Large intestine (tissue), 12 donors: ENCODE measurements at places on chromosomes 2 and 18.

DNA sequence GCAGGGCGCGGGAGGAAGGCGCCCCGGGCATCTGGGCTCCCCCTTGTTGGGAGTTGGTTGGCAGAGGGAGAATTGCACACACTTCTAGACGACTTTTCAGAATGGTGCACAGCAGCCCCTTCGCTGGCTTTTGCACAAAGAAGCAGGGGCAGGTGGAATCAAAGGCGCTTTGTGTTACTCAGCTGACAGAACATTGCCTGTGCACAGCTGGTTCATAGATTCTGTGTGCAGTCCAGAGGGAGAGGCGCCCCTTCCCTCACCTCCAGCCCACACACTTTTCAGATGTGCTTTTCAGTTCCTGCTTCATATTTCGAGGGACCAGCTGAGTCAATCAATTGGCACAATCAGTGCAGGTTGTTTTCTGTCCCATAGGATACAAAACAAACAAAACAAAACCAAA, 348.4 kb upstream of the RAB12 start:
- no peaks in the 10 kb centered on the region for H3K36me3 ChIP-seq
- no peak overlapping the region for H3K27ac ChIP-seq
- no peak overlapping the region for H3K4me3 ChIP-seq
- no peaks in the 10 kb centered on the region for H3K27me3 ChIP-seq
- H3K4me1 ChIP-seq: no peaks in the 10 kb centered on the region

DNA sequence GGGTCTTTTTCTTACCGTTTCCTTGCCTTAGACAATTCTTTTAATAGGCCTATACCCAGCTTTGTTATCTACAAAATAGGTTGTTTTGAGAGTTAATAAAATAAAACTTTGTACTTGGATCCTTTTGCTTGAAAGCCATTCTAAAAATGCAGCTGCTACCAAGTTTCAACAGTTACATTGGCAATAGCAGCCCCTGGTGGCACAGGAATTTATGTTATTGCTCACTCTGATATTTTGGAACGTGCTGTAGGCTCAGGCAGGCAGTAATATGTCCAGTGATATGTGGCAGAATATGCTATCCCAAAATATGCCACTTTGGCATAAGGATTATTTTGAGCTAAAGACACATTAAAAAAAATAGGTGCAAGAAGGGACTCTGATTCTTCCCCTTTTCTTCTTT, 6.7 kb upstream of the COMMD1 start:
- H3K4me1 ChIP-seq: no peaks in the 10 kb centered on the region
- H3K27me3 ChIP-seq: no peaks in the 10 kb centered on the region
- H3K27ac ChIP-seq: no peak overlapping the region
- no peaks in the 10 kb centered on the region for H3K36me3 ChIP-seq
- no peak overlapping the region for H3K4me3 ChIP-seq
- no peak for DNase-seq

DNA sequence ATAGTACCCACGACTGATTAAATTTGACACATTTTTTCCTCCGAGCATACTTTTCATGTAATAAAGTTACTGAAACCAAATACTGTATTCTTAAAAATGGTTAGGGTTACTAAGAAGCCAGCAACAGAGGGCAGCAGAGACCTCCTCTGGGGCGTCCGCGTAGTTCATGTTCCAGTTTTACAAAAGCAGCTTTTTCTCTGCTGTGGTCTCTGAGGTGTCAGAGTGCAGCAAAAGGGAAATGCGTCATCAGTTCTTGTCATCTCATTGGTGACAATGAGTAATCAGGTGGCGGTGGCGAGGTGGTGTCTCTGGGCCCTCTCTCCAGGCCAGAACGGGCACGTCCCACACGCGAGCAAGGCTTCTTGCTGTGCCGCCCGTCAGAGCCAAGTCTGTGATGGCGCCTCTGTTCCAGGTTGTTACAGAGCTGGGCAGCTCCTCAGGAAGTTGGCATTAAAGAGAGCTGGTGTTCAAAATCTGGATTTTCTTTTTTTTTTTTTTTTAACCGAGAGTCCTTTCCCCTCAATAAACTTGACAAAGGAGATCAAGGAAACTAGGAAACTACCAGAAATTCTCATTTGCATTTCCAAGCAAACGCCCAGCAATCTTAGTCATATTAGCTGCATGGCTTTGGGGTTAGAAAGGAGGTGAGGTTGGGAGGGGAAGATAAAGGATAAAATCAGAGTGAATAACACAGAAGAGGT, 98.6 kb upstream of the BZW1 start:
- no peaks in the 10 kb centered on the region for H3K36me3 ChIP-seq
- H3K27me3 ChIP-seq: no peaks in the 10 kb centered on the region
- no peaks in the 10 kb centered on the region for H3K4me1 ChIP-seq
- DNase-seq: peak; percentile 92

DNA sequence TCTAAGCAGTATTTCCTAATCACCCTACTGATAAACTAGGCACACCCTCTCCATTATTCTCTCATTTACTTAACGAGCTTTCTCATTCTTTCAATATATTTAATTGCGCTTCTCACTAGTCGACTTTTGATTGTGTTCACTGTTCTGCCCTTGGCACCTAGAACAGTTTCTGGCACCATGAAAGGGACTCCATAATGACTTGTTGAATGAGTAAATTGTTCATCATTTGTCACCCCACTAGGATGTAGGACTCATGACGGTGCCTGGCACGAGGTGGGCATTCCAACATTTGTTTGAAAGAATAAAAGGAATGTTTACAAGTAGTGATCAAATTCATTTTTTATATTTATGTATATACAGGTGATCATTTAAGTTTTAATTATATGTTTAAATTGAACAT, 123.7 kb downstream of the DIS3L2 start:
- no peak overlapping the region for H3K27ac ChIP-seq
- no peaks in the 10 kb centered on the region for H3K4me1 ChIP-seq
- DNase-seq: no peak
- H3K36me3 ChIP-seq: peaks cover 8% of the 10 kb centered on the region
- H3K4me3 ChIP-seq: no peak overlapping the region

DNA sequence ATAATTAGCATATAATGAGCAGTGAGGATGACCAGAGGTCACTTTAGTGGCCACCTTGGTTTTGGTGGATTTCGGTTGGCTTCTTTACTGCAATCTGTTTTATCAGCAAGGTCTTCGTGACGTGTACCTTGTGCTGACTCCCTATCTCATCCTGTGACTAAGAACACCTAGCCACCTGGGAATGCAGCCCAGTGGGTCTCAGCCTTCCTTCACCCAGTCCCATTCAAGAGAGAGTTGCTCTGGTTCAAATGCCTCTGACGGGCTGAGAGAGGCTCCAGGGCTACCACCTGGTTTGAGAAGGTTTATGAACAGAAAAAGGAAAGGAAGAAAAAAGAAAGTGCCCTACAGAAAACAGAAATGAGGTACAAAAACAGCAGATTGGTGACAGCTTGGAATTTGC, 738.7 kb downstream of the SOCS6 start:
- no peaks in the 10 kb centered on the region for H3K36me3 ChIP-seq
- no peak overlapping the region for H3K4me3 ChIP-seq
- no peak overlapping the region for H3K27ac ChIP-seq

DNA sequence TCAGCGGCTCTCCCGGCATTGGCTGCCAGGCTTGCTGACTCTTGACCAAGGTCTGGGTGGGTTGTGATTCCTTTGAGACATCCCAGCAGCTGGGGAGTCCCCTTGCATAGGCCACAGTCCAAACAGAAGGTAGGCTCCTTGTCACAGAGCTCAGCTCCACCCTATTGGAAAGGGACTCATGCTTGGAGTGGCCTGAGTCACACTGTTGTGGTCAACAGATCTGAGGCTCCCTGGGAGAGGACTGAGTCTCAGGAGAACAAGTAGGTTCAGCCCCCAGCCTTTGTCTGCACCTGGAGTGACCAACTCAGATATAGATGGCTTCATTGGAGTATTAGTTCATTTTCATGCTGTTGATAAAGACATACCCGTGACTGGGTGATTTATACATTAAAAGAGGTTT, 32.1 kb upstream of the SH3BP4 start:
- H3K4me1 ChIP-seq: peaks cover 13% of the 10 kb centered on the region
- H3K27me3 ChIP-seq: no peaks in the 10 kb centered on the region
- H3K4me3 ChIP-seq: no peak overlapping the region
- H3K27ac ChIP-seq: no peak overlapping the region

GRCh38 chr2:192775011-192775410, 580.3 kb upstream of the TMEFF2 start:
- no peak overlapping the region for H3K4me3 ChIP-seq
- H3K27ac ChIP-seq: no peak overlapping the region
- no peaks in the 10 kb centered on the region for H3K27me3 ChIP-seq
- H3K36me3 ChIP-seq: no peaks in the 10 kb centered on the region

DNA sequence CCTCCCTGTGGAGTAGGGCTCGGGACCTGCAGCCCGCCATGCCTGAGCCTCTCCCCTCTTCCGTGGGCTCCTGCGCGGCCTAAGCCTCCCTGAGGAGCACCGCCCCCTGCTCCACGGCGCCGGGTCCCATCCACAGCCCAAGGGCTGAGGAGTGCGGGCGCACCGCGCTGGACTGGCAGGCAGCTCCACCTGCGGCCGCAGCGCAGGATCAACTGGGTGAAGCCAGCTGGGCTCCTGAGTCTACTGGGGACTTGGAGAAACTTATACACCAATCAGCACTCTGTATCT, 17.8 kb upstream of the ACVR2A start:
- H3K36me3 ChIP-seq: no peaks in the 10 kb centered on the region
- DNase-seq: no peak
- no peaks in the 10 kb centered on the region for H3K27me3 ChIP-seq
- H3K27ac ChIP-seq: no peak overlapping the region
- H3K4me3 ChIP-seq: no peak overlapping the region

GRCh38 chr2:172244419-172245130, 141.9 kb upstream of the DLX2 start:
- H3K4me3 ChIP-seq: no peak overlapping the region
- no peaks in the 10 kb centered on the region for H3K36me3 ChIP-seq
- H3K27ac ChIP-seq: no peak overlapping the region
- DNase-seq: no peak
- H3K27me3 ChIP-seq: no peaks in the 10 kb centered on the region

GRCh38 chr2:24214880-24215279, 40.0 kb downstream of the FAM228A start:
- H3K27me3 ChIP-seq: no peaks in the 10 kb centered on the region
- H3K27ac ChIP-seq: no peak overlapping the region
- no peaks in the 10 kb centered on the region for H3K4me1 ChIP-seq
- peaks cover 47% of the 10 kb centered on the region for H3K36me3 ChIP-seq
- no peak for DNase-seq
- no peak overlapping the region for H3K4me3 ChIP-seq

GRCh38 chr2:84889332-84889731, 8.4 kb upstream of the TRABD2A start:
- H3K27ac ChIP-seq: peak overlapping the region; percentile 45
- no peaks in the 10 kb centered on the region for H3K27me3 ChIP-seq
- H3K4me1 ChIP-seq: peaks cover 12% of the 10 kb centered on the region
- H3K36me3 ChIP-seq: no peaks in the 10 kb centered on the region
- no peak for DNase-seq

DNA sequence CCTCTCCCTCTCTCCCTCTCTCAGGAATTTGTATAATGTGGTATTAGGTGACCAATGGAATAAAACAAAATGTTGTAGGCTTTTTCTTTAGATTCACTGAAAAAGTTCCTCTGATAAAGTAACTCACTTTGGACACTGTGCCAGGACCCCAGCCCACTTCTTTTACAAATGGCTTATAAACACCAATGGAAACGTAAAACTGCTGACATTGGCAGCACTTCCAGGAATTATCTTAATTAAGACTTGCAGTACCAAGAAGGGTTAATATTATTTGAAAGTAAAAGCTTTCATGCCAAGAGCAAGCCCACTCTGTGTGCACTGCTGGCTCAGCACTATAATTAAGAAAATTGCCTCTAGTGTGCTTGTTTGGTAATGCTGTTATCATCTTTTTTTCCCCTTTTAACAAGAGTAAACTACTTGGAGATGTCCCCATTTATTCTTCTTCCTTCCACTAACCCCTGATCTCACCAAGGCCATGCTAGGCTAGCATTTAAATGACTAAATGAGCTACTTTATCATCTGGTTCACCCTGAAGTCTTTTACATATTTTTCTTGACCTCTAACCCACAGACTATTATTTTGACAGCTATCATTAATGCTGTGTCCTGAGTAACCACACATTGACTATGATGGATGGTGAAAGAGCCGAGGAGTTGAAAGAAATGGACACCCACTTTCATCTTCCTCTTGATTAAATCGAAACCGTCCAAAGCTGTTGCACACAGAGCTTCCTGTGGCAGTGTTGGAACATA, 232.2 kb upstream of the ETAA1 start:
- H3K36me3 ChIP-seq: no peaks in the 10 kb centered on the region
- H3K4me1 ChIP-seq: no peaks in the 10 kb centered on the region
- no peaks in the 10 kb centered on the region for H3K27me3 ChIP-seq
- no peak for DNase-seq
- no peak overlapping the region for H3K4me3 ChIP-seq

DNA sequence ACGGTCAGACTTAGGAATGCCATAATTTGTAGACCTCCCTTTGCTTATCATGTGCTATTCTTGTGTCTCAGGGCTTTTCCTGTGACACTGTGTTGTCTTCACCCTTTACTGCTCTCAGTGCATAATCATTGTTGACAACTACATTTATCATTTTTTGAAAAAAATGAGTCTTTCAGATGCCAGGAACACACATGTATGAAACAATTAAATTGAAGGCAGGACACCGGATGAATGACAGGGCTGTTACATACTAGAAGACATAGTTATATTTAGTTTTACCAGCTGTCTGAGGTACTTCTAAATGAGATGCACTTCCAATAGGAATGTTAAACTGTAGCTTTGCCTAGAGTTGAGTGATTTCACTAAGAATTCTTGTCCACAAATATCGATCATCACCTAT, 243.5 kb downstream of the LRP1B start:
- no peak overlapping the region for H3K27ac ChIP-seq
- no peaks in the 10 kb centered on the region for H3K36me3 ChIP-seq
- H3K4me1 ChIP-seq: no peaks in the 10 kb centered on the region
- no peak overlapping the region for H3K4me3 ChIP-seq

DNA sequence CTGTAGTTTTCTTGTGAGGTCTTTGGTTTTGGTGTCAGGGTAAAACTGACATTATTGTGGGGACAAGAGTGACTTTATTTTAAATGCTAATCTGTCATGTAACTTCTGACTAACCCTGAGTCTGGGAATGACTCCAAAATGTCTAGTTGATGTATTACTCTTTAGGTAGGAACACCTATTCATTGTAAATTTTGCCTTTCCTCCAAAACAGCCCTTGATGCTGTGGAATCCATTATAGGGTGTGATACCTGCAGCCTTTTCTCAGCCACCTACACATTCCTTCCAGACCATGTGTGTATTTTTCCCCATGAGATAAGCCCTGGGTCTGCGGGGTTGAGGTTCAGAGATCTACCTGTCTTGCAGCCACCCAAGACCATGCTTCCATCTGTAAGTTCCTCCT, 4.1 kb upstream of the PRR30 start:
- H3K27me3 ChIP-seq: no peaks in the 10 kb centered on the region
- no peak overlapping the region for H3K4me3 ChIP-seq
- DNase-seq: peak; percentile 37
- no peak overlapping the region for H3K27ac ChIP-seq

GRCh38 chr2:105821428-105822125, 76.9 kb downstream of the NCK2 start:
- H3K4me1 ChIP-seq: peaks cover 31% of the 10 kb centered on the region
- no peak for DNase-seq
- no peaks in the 10 kb centered on the region for H3K27me3 ChIP-seq
